CD4-positive, alpha-beta T cell treated with Interleukin-17A for 4 hours (primary cell): ENCODE measurements at places on chromosomes 5 and 9.

DNA sequence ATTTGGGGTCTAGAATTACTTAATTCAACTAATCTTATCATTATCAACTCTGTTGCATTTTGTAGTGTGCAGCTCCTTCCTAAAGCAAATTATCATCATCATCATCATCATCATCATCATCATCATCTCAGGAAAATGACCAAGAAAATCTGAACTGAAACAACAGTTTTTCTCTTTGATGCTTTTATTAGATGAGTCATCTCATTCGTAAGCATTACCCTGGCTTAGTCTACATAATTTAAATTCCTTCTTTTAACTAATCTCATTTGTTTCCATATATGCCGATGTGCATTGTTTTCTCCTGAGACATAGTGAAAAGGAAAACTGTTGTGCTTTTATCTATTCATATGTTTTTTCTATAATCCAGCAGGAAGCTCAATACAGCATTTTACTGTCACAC, 173.0 kb upstream of the PDE4D start:
- DNase-seq, result no peak

GRCh38 chr9:14849851-14850250, 60.4 kb downstream of the FREM1 start:
- DNase-seq, result no peak

GRCh38 chr5:119290161-119290569, 65.7 kb upstream of the TNFAIP8 start:
- DNase-seq, result no peak

- no peak for DNase-seq
These were observed 15.1 kb downstream of the TEK start for GRCh38 chr9:27124151-27124550.

DNA sequence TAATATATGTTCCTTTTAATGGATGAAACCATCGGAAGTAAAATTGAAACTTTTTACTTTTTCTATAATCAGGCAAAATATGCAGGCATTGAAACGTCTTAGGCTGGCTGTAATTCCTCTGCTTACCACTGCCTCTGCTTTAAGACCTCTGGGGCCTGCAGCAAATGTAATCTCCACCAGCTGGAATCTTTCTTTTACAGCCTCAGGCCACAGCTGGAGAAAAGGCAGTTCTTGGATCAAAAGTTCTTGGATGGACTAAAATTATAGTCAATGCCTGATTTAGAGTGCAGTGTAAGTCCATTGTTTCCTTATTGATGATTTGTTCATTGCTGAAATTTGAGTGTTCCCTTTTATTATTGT, 396.7 kb downstream of the KCTD16 start:
- DNase-seq, result no peak
